Ovary (tissue), 10 donors: ENCODE measurements at places on chromosomes 2 and 18. TPM values are rescaled to one million over a fixed set of nuclear protein-coding genes. Genes with fewer than 3 reads are reported as not detected.

DNA sequence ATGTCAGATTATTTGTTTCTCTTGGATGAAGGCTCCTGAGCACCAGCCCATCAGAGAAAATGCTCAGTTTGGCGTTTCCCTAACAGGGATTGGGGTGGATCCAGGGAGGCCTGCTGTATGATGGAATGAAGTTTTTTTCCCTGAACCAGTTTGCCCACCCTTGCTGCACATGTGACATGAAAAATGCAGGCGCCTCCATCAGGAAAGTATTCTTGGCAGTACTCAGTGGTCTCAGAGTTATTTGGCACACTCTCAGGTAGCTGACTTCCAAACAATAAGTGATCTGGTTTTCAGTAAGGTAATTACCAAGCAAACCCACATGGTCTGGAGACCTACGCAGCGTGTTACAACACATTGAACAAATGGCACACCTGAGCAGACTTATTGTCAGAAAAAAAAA lies 254.9 kb downstream of the PAX3 start:
- no peaks in the 10 kb centered on the region for H3K4me1 ChIP-seq
- DNase-seq = no peak
- H3K4me3 ChIP-seq = no peak overlapping the region
- no peaks in the 10 kb centered on the region for H3K27me3 ChIP-seq
- no peaks in the 10 kb centered on the region for H3K36me3 ChIP-seq

DNA sequence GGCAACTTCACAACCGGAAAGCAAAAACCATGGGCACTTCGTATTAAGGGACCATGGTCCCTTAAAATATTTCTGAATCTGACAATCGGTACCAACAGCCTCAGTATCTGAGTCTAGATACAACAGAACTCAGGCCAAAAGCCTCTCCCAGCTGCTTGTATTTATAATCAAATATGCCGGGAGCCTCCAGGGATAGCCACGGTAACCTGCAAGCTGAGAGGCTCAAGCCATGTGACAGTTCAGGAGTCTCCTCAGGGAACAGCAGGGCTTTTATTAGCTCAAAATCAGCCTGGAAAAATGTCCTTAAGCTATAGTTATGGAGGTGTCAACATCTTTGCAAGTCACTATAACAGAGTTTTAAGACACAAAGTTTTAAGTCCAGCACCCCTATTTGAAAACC lies 352.8 kb upstream of the GYPC start:
- no peak for DNase-seq
- H3K27me3 ChIP-seq = no peaks in the 10 kb centered on the region
- H3K27ac ChIP-seq = no peak overlapping the region
- no peaks in the 10 kb centered on the region for H3K36me3 ChIP-seq
- H3K4me3 ChIP-seq = no peak overlapping the region

- no peak overlapping the region for H3K27ac ChIP-seq
- no peak for DNase-seq
- H3K36me3 ChIP-seq = no peaks in the 10 kb centered on the region
- H3K27me3 ChIP-seq = no peaks in the 10 kb centered on the region
These were observed 1338.4 kb upstream of the CHAC2 start for GRCh38 chr2:52429171-52429570.

GRCh38 chr2:7570247-7570646 lies 653.0 kb downstream of the RNF144A start:
- H3K36me3 ChIP-seq = no peaks in the 10 kb centered on the region
- H3K27me3 ChIP-seq = no peaks in the 10 kb centered on the region
- no peak for DNase-seq
- no peak overlapping the region for H3K4me3 ChIP-seq
- no peak overlapping the region for H3K27ac ChIP-seq

- peaks cover 31% of the 10 kb centered on the region for H3K4me1 ChIP-seq
- no peak overlapping the region for H3K27ac ChIP-seq
- no peaks in the 10 kb centered on the region for H3K36me3 ChIP-seq
- H3K4me3 ChIP-seq = no peak overlapping the region
- no peak for DNase-seq
These were observed 130.6 kb downstream of the RBMS1 start for GRCh38 chr2:160363055-160363454.

GRCh38 chr2:176813621-176814049 lies 399.0 kb upstream of the HNRNPA3 start:
- H3K27ac ChIP-seq = no peak overlapping the region
- H3K36me3 ChIP-seq = no peaks in the 10 kb centered on the region
- DNase-seq = no peak

GRCh38 chr2:235098269-235098668 lies 146.5 kb downstream of the SH3BP4 start:
- H3K36me3 ChIP-seq = no peaks in the 10 kb centered on the region
- no peak overlapping the region for H3K4me3 ChIP-seq

GRCh38 chr2:177606636-177607035 lies 214.1 kb downstream of the AGPS start:
- no peak overlapping the region for H3K27ac ChIP-seq
- no peaks in the 10 kb centered on the region for H3K27me3 ChIP-seq
- no peaks in the 10 kb centered on the region for H3K36me3 ChIP-seq
- H3K4me1 ChIP-seq = peaks cover 8% of the 10 kb centered on the region
- DNase-seq = no peak

CMPK2 gene
- total RNA-seq = 7.1 TPM

FER1L5 gene
- total RNA-seq = 0.45 TPM
